ENCODE measurements at places on chromosomes 7 and 10.

DNA sequence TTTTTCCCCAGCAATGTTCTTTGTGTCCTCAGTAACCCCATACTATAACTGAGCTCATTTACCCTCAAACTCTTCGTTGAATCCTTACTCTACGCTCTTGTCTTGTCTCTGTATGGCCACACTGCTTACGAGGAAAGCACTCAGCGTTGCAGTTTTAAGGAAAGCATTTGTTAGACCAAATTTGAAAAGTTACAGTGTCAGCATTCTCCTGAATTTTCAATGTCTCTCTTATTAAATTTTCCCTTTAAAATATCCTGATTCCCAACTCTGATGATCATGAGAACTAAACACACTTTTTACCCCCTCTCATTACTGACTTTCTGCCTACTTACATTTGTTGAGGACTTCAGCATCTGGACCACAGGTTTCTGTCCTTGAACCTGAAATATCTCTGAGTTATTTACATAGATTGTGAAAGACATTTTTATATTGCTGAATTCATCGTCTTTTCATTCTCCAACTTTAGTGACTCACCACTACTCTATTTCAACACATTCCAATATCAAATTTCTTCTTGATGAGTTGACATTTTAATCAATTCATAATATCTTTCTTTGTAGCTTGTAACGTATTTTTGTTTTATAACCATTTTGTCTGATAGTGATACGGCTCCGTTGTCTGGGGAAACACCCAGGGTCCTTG is 19.8 kb upstream of the VWDE start:
- DNase-seq, result no peak

- DNase-seq, result no peak
These were observed 4.6 kb downstream of the ITGB1 start for GRCh38 chr10:32953277-32953927.

DNA sequence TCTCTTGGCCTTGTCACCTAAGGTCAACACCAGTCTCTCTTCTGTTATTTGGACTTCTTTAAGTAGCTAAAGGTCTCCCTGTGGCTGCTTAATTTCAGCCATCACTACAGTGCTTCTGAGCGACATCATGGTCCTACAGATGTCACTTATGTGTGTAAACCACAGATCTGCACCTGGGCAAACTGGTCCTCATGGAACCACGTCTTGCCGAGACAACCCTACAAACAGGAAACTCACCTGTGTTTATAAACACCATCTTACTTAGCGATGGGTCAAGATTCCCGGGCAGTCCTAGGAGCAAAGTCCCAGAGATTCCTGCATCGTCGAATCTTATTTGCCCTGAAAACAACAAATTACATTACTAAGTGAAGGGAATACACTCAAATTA is 27.8 kb downstream of the KLF6 start:
- no peak for DNase-seq

DNA sequence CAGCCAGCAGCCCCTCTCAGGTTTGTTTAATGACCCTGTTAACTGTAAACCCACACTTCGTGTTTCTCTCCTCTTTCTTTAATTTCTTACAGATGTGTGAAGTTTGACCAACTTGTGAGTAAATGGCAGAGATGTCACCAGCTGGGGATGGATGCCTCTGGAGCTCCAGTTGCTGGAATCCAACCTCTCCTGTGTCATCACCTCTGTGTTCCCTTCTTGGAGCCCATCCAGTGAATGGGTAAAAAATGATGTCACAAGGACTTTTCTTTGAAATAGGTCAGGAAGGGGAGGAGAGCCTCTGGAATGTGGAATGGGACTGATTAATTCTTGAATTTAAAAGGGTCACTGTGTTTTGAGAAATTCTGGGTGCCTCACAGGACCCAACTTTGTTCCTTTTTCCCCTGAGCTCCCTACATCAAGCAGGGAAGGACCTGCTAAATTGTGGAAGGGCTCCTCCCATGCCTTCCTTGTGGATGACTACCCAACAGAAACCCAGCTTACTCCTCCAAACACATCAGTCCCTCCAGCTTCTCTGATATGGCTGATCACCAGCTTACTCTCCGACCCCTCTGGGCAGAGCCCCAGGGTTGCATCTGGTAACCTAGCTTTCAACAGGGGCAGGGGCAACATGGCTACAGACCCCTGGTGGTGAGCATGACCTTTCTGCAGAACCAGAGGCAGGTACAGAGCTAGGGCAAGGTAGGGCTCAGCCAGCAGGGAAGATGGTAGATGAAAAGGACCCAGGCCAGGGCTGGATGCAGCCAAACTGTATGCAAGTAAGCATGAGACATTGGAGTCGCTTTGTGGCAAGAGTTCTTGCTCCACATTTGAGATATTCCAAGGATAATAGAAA is 67.5 kb downstream of the STRA8 start:
- no peak for DNase-seq

DNA sequence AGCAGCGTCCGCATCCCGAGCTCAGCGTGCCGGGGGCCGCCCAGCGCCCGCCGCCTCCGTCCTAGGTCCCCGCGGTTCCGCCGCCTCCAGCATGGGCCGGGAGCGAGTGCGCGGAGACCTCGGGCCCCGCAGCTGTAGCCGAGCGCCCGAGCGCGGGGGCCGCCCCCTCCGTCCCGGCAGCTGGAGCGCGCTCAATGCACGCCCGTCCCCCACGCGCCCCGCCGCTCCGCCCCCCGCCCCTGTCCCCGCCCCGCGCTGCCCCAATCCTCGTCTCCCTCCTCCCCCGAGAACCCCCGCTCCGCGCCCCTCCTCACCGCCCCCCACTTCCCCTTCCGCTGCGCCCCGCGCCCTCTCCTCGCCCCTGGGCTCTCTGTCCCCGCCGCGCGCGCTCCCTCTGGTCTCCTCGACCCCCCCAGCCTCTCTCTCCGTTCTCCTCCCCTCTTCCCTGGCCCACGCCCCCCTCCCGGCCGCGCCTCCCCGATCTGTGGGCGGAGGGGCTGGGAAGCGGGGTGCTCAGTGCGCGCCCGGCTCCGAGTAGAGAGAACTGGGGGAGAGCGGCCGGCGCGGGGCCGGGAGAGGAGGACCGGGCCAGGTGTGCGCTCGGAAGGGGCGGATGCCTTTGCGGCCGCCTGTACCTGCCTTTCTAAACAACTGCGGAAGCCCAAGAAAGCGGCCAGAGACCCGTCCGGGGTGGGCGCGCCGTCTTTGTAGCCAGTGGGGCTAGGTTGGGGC is at the start of gene VIPR2:
TSS of gene VIPR2 (minus strand) at position 110 of the 732 bp plus-strand sequence. CDS start at position 14, 96 bp downstream.
- no peak for DNase-seq

- no peak for DNase-seq
These were observed 144.1 kb downstream of the TCF7L2 start for GRCh38 chr10:113094114-113094486.

- DNase-seq, result no peak
These were observed 211.8 kb downstream of the DIP2C start for GRCh38 chr10:477620-478019.

- no peak for DNase-seq
These were observed 106.6 kb downstream of the ADCY1 start for GRCh38 chr7:45680776-45681175.

DNA sequence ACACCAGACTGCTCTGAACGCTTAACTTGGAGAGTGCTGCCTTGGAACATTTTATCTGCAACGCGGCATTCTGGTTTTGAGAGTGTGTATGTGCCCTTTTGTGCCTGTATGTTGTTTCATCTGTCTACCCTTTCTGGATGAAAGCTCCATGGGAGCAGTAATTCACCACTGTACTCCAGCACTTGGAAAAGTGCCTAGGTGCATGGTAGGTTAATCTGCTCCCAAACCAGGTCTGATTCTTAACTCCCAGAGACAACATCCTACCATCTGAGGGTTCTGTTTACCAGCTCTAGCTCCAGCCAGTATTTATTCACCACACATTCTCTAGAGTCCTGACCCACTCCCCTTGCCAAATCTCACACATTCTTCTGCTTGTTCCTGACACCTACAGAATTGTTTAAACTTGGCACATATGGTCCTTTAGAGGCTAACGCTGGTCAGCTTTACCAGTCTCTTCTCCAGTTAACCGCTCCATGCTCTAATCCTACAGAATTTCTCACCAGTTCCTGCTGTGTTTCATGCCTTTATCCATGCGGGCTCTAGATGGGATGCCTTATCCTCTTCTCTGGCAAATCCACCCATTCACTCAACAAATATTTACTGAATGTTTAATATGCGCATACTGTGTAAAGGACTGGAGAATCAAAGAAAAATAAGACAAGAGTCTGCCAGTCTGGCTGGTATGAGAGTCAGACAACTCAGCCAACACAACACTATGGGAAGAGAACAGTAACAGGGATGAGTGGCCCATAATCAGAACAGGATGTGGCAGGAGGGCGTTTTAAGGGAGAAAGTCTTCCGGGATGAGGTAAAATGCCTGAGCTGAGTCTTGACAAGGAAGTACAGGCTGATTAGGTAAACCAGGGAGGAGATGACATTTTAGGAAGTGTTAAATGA is 46.3 kb downstream of the MTPN start:
- no peak for DNase-seq

DNA sequence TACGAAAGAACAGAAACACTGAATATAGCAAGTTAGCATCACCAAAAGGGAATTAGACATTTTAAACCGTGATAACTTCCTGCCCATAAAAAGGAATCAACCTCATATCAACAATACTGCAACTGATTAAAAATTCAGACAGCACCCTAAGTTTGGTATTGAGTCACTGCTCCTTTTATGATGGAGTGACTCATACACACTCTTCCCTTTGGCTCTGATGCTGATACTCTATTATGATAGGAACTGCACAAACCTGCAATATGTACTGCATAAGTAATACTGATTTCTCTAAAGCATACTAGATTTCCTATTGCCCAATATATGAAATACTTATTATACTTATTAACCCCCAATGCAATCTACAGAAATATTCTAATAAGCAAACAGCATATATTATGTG is 118.7 kb downstream of the PARD3 start:
- DNase-seq, result no peak

GRCh38 chr7:40490603-40490924 is 355.8 kb downstream of the SUGCT start:
- DNase-seq, result no peak

GRCh38 chr10:98367604-98368451 is 47.2 kb downstream of the PYROXD2 start:
- DNase-seq, result no peak

All from stimulated activated CD8-positive, alpha-beta memory T cell treated with anti-CD3 and anti-CD28 coated beads, Interleukin-15, amount 100 ng/mL, for 1 hour (primary cell).